Lung microvascular endothelial cell (primary cell): ENCODE measurements at places on chromosomes 4 and X. TPM values are rescaled to one million over a fixed set of nuclear protein-coding genes. Genes with fewer than 3 reads are reported as not detected.
A peak's percentile ranks its signal among the peaks of the same experiment; 100 is the strongest.

GRCh38 chr4:15677507-15677988 lies 4.1 kb upstream of the FAM200B start:
- peak; percentile 33 for DNase-seq

- no peak for DNase-seq
These were observed 75.3 kb downstream of the PPARGC1A start for GRCh38 chr4:23814587-23814986.

DNA sequence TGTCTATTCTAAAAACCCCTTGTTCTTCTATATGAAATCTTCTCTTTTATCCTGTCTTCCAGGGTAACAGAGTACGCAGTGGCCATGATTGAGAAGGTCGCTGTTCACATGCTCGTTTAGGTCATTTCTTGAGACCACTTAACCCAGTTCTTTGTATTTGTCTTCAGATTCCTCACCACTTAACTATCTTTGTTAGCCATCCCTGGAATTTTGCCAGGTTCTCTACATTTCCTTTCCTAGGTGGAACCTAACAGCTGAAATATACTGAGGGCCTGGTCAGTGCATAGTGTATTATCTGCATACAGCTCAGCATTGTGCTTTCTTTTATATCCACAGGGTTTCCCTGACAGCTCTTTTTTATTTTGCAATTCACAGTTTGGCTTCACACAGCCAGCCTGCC lies 148.9 kb upstream of the GALNT7 start:
- DNase-seq = no peak

PGK1 gene
- 122 and 135 TPM in 2 replicates for total RNA-seq

ARAP2 gene
- under 0.01 and 0.40 TPM in 2 replicates for total RNA-seq

GRCh38 chrX:153944800-153945150 lies 332 bp upstream of the RENBP start:
- DNase-seq = no peak

DNA sequence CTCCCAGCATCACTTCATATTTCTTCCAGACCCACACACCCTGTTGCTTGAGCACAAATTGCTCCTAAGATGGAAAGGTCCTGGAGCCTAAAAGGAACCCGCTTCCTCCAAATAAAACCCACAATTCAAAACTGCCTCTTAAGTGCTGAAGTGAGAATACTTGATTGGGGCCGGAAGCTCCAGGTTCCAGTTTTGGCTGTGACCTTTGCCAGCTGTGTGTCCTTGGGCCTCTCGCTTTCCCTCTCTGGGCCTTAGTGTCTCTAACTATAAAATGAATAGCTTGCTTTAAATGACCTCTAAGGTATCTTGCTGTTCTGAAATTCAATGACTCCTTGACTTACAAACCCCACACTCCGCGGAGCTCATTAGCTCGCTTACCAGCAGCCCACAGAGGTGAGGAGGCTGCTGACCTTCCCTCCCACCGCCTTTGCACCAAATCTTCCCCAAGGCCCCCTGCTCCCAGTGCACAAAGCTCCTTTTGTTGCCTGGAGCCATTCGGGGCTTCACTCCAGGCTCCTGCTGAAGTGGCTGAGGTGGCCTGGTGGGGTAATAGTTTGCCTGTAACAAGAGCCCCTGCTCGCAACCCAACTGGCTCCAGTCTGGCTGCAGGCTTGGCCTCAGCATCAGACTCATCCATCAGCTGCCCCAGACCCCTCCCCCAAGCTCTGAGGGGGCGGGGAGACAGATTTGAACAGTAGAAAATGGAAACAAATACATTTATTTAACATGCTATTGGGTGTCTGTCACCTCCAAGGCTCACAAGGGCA lies 21.8 kb downstream of the STARD8 start:
- no peak for DNase-seq

DNA sequence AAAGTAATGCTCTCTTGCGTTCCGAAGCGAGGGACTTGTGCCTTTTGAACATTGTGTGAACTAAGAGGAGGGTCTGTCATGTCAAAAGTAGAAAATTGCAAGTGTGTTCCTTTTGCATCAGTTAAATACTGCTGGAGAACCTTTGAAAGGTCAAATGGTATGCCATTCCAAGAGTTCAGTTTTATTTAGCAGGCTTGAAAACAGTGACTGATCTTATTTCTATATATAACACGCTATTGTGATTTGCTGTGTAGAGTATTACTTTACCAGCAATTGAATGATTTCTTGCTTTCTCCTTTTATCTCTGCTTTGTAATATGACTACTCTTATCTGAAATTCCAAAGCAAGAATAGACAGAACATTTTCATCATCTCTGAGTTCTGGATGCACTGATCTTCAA lies at the start of gene TECRL:
Gene TECRL, minus strand, starts transcription at position 151 of the 400 bp plus-strand sequence. Its CDS starts 99 bp downstream, at position 52.
- DNase-seq = no peak

- no peak for DNase-seq
These were observed 52.0 kb downstream of the DTHD1 start for GRCh38 chr4:36333303-36333877.

DNA sequence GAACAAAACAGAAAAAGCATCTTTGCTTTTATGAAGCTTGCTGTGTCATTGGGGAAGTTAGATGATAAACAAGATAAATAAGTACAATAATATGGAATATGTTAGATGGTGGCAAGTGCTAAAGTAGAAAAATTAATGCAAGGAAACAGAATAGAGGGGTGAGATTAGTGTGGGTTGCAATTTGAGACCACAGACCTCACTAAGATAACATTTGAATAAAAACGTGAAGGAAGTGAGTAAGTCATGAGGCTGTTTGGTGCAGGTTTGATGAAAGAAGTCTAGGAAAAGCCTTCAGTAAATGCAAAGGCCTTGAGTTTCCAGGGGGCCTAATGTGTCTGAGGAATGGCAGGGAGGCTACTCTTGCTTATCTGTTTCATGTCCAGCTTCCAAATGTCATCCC lies 102.5 kb downstream of the CFAP299 start:
- DNase-seq = no peak

LAP3 gene
- total RNA-seq = 117 and 174 TPM in 2 replicates

- no peak for DNase-seq
These were observed 248.0 kb downstream of the TRIML1 start for GRCh38 chr4:188387179-188387791.

PABPC1L2B gene
- not detected in 2 replicates for total RNA-seq

DNA sequence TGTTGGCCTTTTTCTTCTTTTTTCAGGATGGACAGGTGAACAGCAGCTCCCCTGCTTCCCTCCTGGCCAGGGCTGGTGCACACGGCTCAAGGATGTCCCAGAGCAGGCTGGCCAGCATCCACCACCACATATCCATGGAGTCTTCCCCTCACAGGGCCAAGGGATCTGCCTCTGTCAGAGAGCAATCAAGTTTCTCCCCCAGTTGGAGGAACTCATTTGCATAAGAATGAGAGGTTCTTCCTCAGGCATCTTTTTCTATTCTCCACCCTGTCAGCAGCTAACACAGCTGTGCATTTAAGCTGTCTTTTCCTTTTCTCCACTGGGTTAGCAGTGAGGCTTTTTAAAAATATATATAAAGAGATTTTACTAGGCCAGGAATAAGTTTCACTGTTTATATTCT lies 143.8 kb downstream of the ANAPC10 start:
- no peak for DNase-seq

DNA sequence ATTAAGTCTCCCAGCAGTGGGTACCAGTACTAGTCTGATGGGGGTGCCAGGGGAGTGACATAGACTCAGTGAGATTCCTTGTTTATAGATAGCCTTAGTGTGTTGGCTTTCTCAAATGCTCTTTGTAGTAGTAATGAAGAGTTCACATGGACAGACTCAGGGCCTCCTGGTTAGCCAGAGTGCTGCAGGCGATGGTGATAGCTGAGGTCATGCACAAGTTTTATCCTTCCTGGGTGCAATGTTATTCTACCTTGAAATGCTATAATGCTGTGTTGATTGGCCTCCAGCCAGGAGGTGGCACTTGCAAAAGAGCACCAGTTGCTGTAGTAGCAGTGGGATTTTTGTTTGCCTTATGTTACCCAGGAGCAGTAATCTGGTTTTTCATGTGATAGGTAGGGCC lies 35.5 kb upstream of the ADH4 start:
- DNase-seq = no peak

- DNase-seq = no peak
These were observed 118.0 kb upstream of the PPARGC1A start for GRCh38 chr4:24007860-24008261.

GRCh38 chr4:83581411-83582288 lies 45.7 kb downstream of the GPAT3 start:
- DNase-seq = no peak

DNA sequence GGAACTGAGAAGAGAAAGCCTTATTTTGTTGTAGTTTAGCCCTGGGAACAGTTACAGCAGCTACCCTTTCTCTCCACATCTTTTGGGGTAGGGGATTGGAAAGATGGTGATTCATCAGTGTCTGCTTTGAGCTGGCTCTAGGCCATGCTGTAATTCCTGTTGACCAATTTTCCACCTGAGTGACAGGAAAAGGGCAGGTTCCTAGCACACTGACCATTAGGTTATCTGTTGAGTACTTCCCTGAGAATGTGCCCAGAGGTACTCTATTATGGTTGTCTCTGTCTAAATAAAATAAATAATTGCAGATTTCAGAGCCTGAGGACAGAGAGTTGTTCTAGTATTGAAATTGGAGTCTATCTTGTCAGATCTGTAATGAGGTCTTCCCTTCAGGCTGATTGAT lies 109.0 kb downstream of the ENOX2 start:
- peak; percentile 69 for DNase-seq

DNA sequence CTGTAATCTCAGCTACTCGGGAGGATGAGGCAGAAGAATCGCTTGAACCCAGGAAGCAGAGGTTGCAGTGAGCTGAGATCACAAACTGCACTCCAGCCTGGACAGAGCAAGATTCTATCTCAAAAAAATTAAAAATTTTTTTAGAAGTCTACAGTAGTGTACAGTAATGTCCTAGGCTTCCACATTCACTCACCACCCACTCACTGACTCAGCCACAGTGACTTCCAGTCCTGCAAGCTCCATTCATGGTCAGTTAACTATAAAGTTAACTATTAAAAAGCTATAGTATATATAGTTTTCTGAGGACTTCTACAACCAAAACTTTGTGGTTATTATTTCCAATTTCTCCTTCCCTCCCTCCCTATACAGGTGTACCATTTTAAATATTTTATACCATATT lies 34.7 kb upstream of the NEUROG2 start:
- no peak for DNase-seq

- DNase-seq = no peak
These were observed 8.9 kb upstream of the DCK start for GRCh38 chr4:70984589-70984988.

DNA sequence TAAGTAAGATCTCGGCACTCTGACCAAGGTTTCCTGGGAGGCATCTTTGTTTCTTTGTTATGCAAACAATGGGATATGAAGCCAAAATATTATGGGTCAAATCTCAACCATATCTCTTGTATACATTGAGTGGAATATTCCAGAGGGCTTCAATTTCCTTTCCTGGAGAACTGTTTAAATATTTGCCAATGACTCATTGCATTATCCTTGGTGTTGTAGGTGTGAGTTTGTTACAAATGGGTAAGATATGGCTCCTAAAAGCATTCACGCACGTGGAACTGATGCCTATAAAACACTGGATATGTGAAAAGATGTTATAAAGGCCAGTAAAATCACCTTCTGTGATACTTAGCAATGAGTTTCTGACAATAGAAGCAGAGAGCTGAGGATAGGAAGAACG lies 150.5 kb upstream of the WDR1 start:
- no peak for DNase-seq

DNA sequence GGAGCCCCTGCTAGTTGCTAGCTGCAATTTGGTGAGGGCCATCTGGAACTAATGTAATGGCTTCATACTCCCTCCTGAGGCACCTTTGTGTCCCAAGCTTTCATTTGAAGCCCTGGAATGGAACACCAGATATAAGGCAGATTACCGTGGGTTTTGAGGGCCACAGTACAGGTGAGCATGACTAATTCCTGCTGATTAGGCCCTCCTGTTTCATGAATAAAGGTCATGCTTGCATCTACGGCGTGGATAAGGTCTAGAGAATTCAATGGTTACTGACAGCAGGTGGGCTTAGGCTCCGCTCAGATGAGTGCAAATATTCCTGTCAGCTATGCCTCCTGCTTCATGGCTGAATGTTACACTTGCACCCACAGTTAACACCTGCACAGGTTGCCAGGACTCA lies 495.4 kb downstream of the NAP1L3 start:
- DNase-seq = no peak

GRCh38 chr4:153577053-153577452 lies 107.0 kb upstream of the TLR2 start:
- DNase-seq = no peak

SPANXA1 gene
- total RNA-seq = not detected in 2 replicates

GRCh38 chrX:22314211-22314610 lies 41.5 kb downstream of the CBLL2 start:
- DNase-seq = peak; percentile 88

MAGEC2 gene
- total RNA-seq = not detected in 2 replicates

DEFB131A gene
- not detected in 2 replicates for total RNA-seq
